ENCODE measurements at places on chromosomes 5 and 9.

DNA sequence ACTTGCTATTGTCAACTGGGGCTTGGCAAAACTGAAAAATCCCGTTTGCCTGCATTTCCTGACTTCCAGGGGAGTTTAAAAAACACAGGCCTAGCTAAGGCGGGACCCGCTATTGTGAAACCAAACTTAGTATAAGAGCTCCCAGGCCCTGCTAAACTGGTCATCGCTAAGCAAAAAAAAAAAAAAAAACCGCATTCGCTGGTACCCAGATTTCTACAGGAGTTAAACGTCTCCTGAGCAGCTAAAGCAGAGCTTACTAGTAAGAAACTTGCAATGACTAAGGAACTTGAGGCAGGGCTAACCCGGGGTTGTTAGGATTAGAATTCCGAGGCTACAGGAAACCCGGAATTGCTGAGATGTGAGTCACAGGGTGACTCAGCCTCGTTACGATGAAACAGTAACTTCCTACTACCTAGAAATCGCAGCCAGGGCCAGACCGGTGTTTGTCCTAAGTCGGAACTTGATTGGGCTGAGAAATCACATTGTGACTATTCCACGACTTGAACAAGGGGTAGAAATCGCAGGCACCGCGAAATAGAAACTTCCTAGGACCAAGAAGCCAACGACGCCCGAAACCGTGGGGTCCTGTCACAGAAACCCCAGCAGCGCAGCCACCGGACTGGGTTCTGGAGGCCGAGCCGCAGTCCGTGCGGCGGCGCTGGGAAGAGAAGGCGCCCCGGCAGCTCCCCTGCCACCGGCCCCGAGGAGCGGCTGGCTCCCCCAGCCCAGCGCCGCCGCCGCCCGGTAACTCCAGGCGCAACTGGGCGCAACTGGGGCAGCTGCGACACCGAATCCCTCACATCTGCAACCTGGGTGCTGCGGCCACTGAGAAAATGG is 89.4 kb downstream of the ANXA2R start:
- peak; percentile 23 for DNase-seq

- DNase-seq = no peak
These were observed 4.2 kb upstream of the UGT3A2 start for GRCh38 chr5:36070687-36071571.

GRCh38 chr5:90311401-90311800 is 98.2 kb downstream of the CETN3 start:
- DNase-seq = no peak

DNA sequence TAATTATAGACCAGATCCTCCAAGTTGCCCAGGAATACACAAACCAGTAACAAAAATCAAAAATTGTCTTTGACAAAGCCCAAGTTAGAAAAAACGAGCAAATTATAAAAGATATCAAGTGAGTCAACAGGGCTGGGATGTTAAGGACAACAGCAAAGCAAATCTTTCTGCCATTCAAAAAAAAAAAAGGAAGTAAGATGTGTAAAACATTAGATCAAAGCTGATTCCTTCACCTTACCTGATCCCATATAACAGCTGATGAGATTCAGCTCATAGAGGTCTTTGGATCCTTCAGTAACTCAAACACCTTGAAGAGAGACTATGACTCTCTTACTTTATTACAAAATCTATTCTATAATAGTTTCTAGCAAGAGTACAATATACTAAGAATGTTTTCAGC is 100.9 kb downstream of the STRBP start:
- DNase-seq = no peak

GRCh38 chr5:72109625-72110024 is 2.4 kb downstream of the MAP1B start:
- DNase-seq = peak; percentile 25

DNA sequence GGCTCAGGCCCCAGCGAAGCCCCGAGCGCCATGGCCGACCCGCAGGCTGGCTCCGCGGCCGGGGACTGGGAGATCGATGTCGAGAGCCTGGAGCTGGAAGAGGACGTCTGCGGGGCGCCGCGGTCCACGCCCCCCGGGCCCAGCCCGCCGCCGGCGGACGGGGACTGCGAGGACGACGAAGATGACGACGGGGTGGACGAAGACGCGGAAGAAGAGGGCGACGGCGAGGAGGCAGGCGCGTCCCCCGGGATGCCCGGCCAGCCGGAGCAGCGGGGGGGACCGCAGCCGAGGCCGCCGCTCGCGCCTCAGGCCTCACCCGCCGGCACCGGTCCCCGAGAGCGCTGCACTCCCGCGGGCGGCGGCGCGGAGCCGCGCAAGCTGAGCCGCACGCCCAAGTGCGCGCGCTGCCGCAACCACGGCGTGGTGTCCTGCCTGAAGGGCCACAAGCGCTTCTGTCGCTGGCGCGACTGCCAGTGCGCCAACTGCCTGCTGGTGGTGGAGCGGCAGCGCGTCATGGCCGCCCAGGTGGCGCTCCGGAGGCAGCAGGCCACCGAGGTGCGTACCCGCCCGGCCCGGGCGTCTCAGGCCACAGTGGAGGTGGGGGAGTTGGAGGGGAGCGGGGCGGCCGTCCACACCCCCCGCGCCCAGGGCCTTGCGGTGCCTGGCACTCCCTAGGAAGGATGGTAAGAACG is 1.6 kb downstream of the DMRT2 start:
- peak; percentile 13 for DNase-seq

DNA sequence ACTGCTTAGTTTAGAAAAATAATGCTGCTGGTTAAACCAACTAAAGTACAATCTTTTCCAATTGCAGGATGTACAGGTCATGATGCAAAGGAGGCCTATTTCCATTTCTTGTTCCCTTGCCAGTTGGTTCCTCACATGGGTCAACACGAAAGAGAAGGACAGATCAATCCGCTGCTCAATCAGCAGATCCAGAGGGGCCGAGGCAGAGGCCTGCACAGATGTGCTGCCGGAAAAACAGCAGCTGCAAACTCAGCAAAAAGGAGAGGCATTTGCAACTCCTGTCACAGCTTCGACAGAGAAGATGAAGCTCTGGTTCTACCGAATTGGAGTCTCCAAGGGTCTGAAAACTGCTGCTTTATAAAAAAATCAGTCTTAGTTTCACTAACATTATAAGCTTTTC is 69.8 kb downstream of the NIPSNAP3B start:
- no peak for DNase-seq

DNA sequence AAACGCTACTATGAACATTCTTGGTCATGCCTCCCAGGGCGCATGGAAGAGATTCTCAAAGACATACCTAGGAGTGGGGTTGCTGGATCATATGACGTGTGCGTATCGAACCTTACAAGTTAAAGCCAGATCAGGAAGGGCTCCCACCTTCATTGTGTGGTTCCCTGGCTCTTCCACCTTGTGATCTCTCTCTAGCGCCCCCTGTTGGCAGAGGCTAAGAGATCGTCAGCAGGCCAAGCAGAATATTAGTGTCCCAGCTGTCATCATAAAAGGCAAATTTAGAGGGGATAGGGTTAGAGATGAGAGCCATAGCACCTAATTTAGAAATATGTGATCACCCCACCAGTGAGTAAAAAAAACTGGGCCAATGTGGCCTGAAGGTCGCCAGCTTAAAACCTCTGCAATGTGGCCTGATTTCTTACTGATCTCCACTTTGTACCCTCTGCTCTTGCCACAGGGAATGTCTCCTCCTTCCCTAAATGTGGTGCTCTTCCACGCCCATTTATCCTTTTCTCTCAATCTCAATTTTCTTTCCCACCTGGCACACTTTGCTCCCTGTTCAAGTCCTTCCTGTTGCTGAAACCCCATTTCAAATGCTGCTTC is 91.7 kb upstream of the SHB start:
- DNase-seq = peak; percentile 29

- no peak for DNase-seq
These were observed 42.0 kb upstream of the ADRA1B start for GRCh38 chr5:159874263-159874662.

GRCh38 chr5:75670577-75670976 is 46.7 kb downstream of the POC5 start:
- DNase-seq = no peak

DNA sequence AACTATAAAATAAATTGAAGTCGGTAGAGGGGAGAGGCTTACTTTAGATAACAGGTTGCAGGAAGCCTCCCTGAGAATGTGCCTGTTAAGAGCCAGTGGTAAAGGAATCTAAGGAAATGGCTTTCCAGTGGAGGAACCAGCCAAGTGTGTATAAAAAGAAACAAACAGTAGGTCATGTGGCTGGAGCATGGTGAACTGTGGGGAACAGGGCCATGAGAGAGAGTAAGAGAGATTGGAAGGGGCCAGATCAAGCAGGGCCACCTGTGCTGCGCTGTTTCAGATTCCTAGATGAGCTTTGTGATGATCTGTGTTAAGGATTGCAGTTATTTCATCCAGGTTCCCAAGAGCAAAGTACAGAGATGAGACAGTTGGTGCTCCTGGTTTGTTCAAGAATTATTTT is 152.7 kb upstream of the SGCD start:
- DNase-seq = no peak

- peak; percentile 71 for DNase-seq
These were observed 98.3 kb upstream of the PRRC1 start for GRCh38 chr5:127418974-127419682.

DNA sequence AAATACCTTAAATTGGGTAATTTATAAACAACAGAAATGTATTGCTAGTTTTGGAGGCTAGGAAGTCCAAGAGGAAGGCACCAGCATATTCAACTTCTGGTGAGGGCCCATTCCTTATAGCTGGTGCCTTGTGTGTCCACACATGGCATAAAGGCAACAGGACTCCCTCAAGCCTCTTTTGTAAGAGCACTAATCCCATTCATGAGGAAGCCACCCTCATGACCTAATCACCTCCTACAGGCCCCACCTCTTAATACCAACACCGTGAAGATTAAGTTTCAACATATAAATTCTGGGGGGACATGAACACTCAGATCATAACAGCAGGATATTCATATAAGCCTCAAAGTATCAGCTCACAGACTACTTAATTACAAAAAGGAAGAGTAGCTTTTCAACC is 4.0 kb upstream of the PLAC8L1 start:
- DNase-seq = no peak

DNA sequence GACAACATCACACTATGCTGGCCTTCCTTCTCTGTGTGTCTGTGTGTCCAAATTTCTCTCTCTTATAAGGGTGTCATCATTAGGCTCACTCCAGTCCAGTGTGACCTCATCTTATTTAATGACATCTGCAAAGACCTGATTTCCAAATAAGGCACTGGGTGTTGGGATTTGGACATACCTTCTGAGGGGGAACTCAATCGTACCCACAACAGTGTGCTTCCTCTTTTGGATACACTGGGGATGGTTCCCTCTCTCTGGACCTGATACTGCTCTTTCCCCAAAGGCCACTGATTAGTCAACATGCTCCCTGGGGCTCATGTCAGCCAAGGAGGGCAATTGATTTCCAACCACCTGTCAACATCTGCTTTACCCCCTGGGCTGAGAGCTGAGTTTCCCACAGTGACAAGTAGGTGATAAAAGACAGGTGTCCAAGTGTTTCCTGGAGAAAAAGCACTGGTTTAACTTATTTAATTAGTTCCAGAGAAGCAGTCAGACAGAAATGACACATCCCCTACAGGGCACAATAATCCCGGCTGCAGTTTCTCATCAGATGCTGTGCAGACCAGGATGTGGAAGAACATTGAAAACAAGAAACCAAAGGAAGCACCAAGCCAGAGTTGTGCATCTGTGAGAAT is 17.8 kb upstream of the CEP72 start:
- no peak for DNase-seq

GRCh38 chr9:97394881-97395280 is 17.0 kb upstream of the TDRD7 start:
- DNase-seq = no peak

- DNase-seq = no peak
These were observed 1.7 kb downstream of the FOXD1 start for GRCh38 chr5:73446631-73447529.

DNA sequence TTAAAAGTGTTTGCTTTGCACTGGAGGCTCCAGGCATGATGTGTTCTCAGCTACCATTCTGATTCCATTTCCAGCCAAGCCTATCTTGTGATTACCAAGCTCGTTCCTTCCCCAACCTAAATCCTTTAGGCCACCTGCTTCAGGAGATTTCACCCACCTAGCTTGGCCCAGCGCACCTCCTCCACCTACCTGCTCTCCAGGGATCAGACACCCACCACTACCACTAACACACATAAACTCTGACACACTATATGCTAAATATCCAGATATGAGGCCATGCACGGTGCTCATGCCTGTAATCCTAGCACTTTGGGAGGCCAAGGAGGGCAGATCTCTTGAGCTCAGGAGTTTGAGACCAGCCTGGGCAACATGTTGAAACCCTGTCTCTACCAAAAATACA is 2.4 kb downstream of the MYORG start:
- no peak for DNase-seq

- no peak for DNase-seq
These were observed 203.6 kb upstream of the GRAMD2B start for GRCh38 chr5:126219616-126220015.

GRCh38 chr9:79672236-79672635 is 100.5 kb downstream of the TLE4 start:
- no peak for DNase-seq

DNA sequence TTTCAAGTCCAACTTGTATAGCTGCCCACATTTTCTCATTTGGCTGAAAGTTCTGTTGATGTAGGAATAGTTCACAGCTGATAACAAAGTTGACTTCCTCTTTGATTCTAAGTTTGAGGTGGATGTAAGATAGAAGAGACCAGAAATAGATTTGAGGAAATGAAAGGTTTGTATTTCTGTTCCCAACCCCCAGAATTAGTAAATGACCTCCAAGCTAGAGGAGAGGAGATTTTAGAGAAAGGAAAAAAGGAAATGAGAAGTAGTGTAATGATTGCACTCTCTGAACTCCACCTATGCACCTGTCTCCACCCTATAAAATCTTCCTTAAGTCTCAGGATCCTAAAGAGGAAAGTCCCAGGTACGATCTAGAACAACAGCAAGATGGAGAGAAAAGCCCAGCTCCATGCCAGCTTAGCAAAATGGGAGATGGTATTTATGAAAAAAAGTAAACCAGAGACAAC is 130.4 kb upstream of the POC5 start:
- DNase-seq = no peak

- no peak for DNase-seq
These were observed 154.8 kb upstream of the KLF9 start for GRCh38 chr9:70569070-70569772.

DNA sequence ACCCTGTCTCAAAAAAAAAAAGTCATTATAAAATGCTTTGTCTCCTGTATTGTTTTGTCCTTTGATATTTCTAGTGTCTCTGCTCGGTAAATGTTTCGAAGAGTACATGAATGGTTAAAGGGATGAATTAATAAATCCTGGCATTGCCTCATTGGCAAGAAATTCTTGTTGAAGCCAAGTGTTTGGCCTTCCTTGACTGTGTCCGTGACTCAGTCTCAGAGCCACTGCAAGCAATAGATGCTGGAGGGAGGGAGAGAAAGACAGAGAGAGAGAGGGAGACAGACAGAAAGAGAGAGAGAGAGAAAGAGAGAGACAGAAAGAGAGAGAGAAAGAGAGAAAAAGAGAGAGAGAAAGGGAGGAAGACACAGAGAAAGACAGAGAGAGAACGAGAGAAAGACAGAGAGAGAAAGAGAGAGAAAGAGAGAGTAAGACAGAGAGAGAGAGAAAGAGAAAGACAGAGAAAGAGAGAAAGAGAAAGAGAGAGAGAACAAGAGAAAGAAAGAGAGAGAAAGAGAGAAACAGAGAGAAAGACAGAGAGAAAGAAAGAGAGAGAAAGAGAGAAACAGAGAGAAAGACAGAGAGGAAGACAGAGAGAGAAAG is 72.5 kb upstream of the RXRA start:
- no peak for DNase-seq
